ENCODE measurements at places on chromosomes 16 and 17.
A peak's percentile ranks its signal among the peaks of the same experiment; 100 is the strongest.

DNA sequence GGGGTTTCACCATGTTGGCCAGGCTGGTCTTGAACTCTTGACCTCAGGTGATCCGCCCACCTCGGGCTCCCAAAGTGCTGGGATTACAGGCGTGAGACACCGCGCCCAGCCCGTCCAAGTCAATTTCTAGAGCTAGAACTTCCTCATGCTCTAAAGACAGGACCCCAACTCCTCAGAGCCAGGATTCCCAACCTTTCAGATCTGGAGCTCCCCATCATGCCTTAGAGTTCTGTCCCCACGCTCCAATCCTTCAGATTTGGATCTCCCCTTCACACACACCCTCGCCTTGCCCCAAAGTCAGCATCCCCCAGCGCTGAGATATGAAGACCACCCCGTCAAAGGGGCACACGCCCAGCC is 448 bp downstream of the KCTD19 start:
- DNase-seq, result no peak

- peak; percentile 89 for DNase-seq
Measured at GRCh38 chr17:57868007-57868909, 18.4 kb upstream of the MRPS23 start.

- DNase-seq, result no peak
Measured at GRCh38 chr17:74759243-74759801, 10.9 kb downstream of the NHERF1 start.

DNA sequence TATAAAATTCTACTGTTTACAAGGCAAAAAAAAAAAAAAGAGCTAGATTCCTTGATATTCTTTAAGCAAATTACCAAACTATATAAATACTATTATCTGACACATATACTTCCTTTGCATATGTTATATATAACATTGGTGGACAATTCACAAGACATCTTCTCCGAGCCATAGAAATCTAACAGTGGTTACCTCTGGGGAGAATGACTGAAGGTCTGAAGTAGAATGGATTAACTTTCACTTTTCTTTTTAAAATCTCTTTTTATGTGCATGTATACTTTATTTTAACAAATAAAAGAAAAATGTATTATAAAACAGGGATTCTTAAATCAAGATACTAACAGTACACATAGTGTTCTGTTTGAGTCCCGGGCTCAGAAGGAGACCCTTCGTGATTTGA is 131.0 kb downstream of the MRTFB start:
- DNase-seq, result no peak

GRCh38 chr17:10091046-10091445 is 107.4 kb downstream of the GAS7 start:
- DNase-seq, result no peak

DNA sequence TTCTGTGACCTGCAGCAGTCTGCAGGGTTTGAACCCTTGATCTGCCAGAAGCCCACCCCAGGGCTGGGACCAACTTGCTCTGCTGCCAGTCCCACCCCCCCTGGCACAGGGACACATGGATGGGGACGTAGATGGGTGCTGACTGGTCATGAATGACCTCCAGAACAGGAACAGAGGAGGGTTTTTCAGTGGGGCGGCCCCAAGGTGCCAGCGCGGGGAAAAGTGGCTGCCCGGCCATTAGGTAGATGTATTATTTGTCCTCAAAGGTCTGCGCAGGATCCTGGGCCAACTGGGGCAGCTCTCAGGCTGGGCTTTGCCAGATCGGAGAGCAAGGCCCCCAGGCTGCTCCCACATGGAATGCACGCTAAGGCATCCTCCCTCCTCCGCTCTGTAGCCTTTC is 265.2 kb upstream of the TNRC6C start:
- no peak for DNase-seq

GRCh38 chr17:74417178-74418045 is 14.5 kb upstream of the GPRC5C start:
- peak; percentile 41 for DNase-seq

GRCh38 chr17:77254951-77255825 is 114.4 kb downstream of the SEC14L1 start:
- peak; percentile 92 for DNase-seq

DNA sequence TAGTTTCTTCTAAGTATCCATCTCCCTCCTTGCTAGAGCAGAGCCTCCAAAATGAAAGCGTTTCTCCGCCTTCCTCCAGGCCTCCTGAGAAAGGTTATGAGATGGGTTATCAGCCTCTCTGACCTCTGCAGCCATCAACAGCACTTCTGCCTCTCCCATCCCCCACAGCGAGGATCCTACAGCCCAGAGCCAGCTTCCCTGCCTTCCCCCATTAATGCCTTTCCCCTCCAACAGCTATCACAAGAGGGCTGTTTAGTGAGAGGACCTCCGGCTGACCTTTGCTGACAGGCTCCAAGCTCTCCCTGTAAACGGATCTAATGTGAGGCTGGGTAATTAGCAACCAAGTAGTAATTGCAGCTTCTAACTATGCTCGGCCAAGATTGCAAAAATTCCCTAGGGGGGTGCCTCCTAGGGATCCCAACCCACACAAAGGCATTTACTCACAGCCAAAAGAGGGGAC is 55.8 kb downstream of the ZFHX3 start:
- no peak for DNase-seq

- no peak for DNase-seq
Measured at GRCh38 chr17:1398931-1399678, 917 bp downstream of the YWHAE start.

- no peak for DNase-seq
Measured at GRCh38 chr16:5323284-5324141, 225.9 kb upstream of the EEF2KMT start.

DNA sequence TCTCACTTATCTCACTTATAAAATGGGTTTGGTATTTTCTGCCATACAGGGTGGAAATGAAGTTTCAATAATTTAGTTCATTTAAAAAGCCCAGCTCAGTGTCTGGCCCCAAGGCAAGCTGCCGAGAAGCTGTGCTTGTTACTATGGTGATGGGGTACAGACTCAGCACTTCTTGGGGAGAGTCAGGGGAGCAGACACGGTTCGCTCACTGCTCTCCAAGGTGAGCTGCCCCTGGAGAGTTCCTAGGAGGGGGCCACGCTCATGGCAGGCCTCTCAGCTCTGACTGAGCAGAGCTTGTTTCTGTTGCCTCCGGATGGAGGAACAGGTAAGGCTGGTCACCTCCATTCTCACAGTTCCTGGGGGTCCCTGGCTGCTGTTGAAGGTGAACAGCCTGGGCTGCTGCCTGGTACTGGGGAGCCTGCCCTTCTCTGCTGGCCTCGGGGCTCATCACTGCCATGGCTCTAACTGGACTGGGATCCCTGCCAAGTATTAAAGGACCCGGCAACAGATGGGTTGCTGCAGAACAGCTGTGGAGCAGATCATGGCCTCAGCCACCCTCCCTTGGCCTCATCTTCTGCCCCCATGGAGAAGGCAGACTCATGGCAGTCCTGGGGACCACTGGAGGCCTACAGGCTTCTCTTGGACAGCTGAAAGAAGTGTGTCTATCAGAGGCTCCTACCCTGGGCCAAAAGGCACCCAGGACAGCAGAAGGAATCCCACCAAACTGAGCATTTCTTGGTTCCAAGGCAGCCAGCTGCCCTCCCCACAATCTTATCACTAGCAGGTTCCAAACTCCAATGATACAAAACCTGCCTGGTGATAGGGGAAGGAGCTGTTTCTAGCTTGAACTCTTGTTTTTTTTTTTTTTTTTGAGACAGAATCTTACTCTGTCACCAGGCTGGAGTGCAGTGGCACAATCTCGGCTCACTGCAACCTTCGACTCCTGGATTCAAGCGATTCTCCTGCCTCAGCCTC is 25.9 kb upstream of the SPATA32 start:
- no peak for DNase-seq

- no peak for DNase-seq
Measured at GRCh38 chr16:66267292-66268014, 99.0 kb upstream of the CDH5 start.

DNA sequence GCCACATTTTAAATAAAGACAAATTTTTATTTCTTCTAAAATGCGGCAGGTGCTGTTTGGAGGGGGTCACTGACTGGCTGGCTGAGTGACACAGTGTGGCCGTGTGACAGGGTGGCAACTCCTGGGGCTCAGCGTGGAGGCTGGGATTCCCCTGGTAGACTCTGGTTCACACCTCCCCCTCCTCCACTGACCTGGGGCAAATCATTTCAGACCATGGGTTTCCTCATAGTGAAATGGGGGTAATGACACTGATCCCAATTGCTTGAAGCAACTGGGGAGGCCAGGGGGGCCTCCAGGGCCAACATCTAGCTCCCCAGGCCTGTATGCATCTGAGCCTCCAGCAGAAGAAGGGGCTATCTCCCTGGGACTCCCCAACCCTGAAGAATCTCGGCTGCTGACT is 6.6 kb downstream of the HSD11B2 start:
- DNase-seq, result no peak

- DNase-seq, result no peak
Measured at GRCh38 chr17:40564883-40565768, at the start of gene CCR7. CCR7 (minus strand) TSS chr17:40565472; CDS start chr17:40565409, 63 bp downstream.

DNA sequence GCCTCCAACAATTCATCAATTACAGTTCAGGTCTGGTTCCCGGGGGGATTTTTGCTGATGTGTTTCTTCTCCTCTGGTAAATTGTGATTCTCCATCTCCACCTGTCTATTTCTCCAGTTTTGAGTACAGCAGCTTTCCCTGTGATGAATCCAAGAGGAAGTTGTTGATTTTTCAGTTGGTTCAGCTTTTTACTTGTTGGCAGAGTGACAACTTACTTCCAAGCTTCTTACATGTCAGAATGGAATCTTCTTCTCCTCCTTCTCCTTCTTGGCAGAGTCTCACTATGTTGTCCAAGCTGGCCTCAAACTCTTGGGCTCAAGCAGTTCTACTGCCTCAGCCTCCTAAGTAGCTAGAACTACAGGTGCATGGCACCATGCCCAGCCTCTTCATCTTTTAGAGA is 33.4 kb upstream of the TMEM92 start:
- no peak for DNase-seq

DNA sequence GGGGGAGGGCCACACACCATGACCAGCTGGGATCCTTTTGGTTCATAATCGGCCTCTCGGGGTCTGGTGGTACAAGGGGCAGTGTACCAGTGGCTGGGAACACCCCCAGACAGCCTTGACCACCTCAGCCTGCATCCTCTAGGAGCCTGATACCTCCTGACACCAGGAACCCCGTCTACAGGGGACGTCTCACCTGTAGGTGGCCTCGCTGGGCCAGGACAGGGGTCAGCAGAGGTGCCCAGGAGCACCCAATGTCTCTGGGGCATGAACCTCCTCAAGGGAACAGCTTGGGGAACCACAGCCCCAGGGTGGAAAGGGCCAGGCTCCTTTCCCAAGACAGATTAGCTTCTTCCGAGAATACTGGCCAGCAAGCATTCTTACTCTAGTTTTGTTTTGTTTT is 2.5 kb upstream of the METRNL start:
- no peak for DNase-seq

- DNase-seq, result no peak
Measured at GRCh38 chr17:81464586-81464985, 48.0 kb downstream of the ACTG1 start.

DNA sequence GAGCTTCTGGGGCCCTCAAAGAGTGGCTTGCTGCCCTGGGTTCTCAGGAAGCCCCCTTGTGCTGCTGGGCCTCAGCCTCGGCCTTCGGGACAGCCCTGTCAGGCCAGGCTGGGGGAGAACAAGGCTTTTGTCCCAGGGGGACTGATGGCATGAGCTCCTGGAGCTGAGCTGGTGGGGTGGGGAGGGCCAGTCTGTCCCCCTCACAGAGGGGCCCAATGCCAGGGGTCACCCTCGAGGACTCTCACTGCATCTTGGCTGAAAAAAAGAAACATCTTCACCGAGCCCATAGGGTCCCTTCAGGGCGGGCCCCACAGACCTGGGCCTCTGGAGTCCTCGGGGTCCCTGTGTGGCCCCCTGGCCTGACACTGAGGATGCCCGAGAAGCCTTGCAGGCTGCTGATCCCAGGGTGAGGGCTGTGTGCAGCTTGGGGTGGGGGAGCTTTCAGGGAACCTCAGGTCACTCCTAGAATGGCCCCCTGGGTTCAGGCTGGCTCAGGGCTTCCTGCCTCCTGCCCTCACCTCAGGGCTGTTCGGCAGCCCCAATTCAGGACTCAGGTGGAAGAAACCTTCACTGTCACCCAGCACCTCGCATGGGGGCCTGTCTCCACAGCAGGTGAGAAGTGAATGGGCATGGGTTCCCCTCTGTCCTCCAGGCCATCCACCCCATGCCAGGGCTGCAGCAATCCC is 90.5 kb downstream of the TNFRSF13B start:
- DNase-seq, result no peak

DNA sequence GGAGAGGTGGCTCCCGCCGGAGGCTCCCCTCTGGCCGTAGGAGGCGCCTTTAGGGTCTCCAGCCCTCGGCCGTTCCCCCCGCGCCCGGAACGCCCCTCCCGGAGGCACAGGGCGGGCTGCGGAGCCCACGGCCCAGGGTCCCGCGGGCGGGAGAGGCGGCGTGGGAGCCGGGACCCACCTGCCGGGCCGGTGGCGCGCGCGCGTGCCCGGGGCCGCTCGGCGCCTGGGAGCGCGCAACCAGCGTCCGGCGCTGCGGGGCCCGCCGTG is at the start of gene MIF4GD:
MIF4GD (minus strand) TSS at position 266 of the 267 bp plus-strand sequence. CDS start 1,036 bp downstream, outside the sequence.
- DNase-seq, result no peak

- DNase-seq, result no peak
Measured at GRCh38 chr17:56861899-56862298, 27.9 kb downstream of the DGKE start.

GRCh38 chr17:65468321-65468720 is 93.1 kb downstream of the AXIN2 start:
- no peak for DNase-seq

- DNase-seq, result no peak
Measured at GRCh38 chr17:30117675-30118081, 1.1 kb downstream of the NSRP1 start.

GRCh38 chr16:12262454-12263180 is 286.1 kb downstream of the SNX29 start:
- no peak for DNase-seq

DNA sequence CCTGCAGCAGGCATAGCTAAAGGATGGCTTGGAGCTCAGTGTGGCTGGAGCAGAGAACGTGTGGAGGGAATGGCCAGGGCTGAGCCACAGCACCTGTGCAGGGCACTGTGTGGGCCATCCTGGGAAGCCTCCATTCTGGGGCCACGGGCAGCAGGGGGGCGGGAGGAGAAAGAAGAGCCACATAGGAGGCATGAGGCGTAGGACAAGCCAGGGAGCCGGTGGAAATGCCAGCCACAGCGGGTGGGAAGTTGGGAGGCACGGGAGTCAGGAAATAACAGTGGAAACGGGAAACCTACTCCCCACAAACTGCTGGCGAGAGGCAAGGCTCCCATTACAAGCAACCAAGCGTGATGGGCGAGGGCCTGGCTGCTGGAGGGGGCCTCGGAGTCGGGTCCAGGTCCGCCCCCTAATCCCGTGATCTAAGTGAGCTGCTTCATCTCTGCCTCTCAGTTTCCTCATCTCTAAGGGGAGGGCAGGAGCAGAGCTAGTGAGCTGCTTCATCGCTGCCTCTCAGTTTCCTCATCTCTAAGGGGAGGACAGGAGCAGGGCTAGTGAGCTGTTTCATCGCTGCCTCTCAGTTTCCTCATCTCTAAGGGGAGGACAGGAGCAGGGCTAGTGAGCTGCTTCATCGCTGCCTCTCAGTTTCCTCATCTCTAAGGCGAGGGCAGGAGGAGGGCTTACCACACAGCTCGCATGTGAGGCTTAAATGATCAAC is 104.9 kb downstream of the ADCY9 start:
- no peak for DNase-seq

- DNase-seq, result no peak
Measured at GRCh38 chr16:85126705-85127378, 14.6 kb upstream of the CIBAR2 start.

GRCh38 chr17:50347117-50347893 is 1.4 kb downstream of the XYLT2 start:
- no peak for DNase-seq

- DNase-seq, result no peak
Measured at GRCh38 chr17:6352801-6353560, 81.9 kb downstream of the AIPL1 start.

All from HS-5 (cell line).